ENCODE measurements at places on chromosomes 12 and 14.

GRCh38 chr14:103179094-103179493, 55.8 kb downstream of the TNFAIP2 start:
- no peak for DNase-seq

DNA sequence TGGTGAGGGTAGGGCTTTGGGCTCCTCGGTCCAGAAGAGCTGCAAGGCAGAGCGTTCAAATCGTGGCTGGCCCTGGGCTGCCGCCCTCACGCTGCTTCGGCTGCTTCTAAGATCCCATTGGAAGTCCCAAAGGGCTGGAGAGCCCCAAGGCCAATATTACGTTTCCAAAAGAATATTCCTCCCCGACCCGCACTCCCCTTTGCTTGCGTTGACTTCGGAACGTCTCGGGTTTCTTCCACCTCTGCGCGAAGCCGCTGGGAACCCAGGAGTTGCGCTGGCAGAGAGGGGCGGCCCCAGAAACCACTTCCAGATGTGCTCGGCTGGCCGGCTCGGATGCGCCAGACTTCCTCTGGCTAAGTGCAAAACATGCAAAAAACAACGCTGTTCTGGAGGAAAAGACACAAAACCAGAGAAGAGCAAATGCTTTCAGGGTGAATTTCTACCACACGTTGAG, at the start of gene GLT8D2:
Gene GLT8D2 (minus strand): TSS at position 285 of the 454 bp plus-strand sequence. CDS start 30,539 bp downstream, outside the sequence.
- DNase-seq, result peak; percentile 84

GRCh38 chr12:91717804-91718203, 427.8 kb downstream of the BTG1 start:
- DNase-seq, result no peak

GRCh38 chr12:88570103-88570502, 10.2 kb downstream of the KITLG start:
- no peak for DNase-seq

- peak; percentile 60 for DNase-seq
These were observed 65.5 kb upstream of the SLCO1C1 start for GRCh38 chr12:20629414-20630156.

GRCh38 chr12:86663173-86663572, 407.0 kb upstream of the MGAT4C start:
- DNase-seq, result no peak

- DNase-seq, result no peak
These were observed 13.2 kb upstream of the ITPK1 start for GRCh38 chr14:93128725-93129459.

- peak; percentile 40 for DNase-seq
These were observed 74.4 kb downstream of the ARMH4 start for GRCh38 chr14:58077621-58078020.

GRCh38 chr12:66725031-66725430, 46.2 kb upstream of the GRIP1 start:
- no peak for DNase-seq

Measured in fibroblast of the aortic adventitia (primary cell).